ENCODE measurements at places on chromosomes 1 and 21. TPM values are rescaled to one million over a fixed set of nuclear protein-coding genes. Genes with fewer than 3 reads are reported as not detected.

- no peak for DNase-seq
- H3K4me3 ChIP-seq, result no peak overlapping the region
- H3K36me3 ChIP-seq, result no peaks in the 10 kb centered on the region
- no peak overlapping the region for H3K27ac ChIP-seq
- H3K27me3 ChIP-seq, result no peaks in the 10 kb centered on the region
These were observed 561.8 kb upstream of the ADAMTS5 start for GRCh38 chr21:27528697-27529096.

DNA sequence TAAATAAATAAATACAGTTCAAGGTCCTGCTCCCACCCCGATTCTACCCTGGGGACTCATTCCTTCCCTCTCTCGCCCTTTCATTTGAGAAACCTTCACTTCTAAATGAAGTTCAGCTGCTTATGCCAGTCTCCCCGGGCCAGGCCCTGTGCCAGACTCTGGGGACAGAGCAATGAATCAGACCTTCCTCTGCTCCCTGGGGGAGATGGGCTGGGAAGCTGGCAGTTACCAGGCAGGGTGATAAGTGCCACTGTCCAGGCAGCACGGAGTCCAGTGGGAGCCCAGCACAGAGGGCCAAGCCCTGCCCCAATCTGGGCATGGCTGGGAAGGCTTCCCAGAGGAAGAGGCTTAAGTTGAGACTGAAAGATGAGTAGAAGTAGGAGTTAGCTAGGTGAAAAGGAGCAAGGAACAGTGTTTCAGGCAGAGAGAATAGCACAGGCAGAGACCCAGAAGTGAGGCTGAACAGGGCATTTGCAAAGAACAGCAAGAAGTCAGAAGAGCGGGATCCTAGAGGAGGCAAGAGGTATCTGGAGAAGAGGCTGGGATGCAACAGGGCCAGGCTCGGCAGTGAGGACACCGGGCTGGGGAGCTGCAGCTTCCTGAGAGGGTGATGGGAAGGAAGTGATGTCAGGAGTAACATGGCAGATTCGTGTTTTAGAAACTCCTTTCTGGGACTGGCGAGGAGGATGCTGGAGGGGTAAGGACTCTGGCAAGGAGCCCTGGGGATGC, 13.5 kb downstream of the KCNQ4 start:
- no peak for DNase-seq
- H3K4me3 ChIP-seq, result no peak overlapping the region
- no peaks in the 10 kb centered on the region for H3K36me3 ChIP-seq
- H3K4me1 ChIP-seq, result peaks cover 44% of the 10 kb centered on the region

Gene PSMB2
- 117 TPM for total RNA-seq

GRCh38 chr1:107051266-107051665, 5.2 kb upstream of the PRMT6 start:
- no peaks in the 10 kb centered on the region for H3K4me1 ChIP-seq
- H3K4me3 ChIP-seq, result no peak overlapping the region
- no peak for DNase-seq
- H3K27me3 ChIP-seq, result no peaks in the 10 kb centered on the region
- H3K27ac ChIP-seq, result no peak overlapping the region

Gene NUF2
- 28.5 TPM for total RNA-seq

- no peak for DNase-seq
- peaks cover 12% of the 10 kb centered on the region for H3K4me1 ChIP-seq
- no peak overlapping the region for H3K27ac ChIP-seq
- H3K27me3 ChIP-seq, result no peaks in the 10 kb centered on the region
- peaks cover 26% of the 10 kb centered on the region for H3K36me3 ChIP-seq
These were observed 3.3 kb downstream of the MX1 start for GRCh38 chr21:41429305-41429704.

Gene F13B
- total RNA-seq, result not detected

GRCh38 chr1:23718482-23718881, 24.8 kb upstream of the ELOA start:
- H3K27me3 ChIP-seq, result no peaks in the 10 kb centered on the region
- H3K4me1 ChIP-seq, result no peaks in the 10 kb centered on the region
- DNase-seq, result no peak
- H3K4me3 ChIP-seq, result no peak overlapping the region
- H3K36me3 ChIP-seq, result no peaks in the 10 kb centered on the region

DNA sequence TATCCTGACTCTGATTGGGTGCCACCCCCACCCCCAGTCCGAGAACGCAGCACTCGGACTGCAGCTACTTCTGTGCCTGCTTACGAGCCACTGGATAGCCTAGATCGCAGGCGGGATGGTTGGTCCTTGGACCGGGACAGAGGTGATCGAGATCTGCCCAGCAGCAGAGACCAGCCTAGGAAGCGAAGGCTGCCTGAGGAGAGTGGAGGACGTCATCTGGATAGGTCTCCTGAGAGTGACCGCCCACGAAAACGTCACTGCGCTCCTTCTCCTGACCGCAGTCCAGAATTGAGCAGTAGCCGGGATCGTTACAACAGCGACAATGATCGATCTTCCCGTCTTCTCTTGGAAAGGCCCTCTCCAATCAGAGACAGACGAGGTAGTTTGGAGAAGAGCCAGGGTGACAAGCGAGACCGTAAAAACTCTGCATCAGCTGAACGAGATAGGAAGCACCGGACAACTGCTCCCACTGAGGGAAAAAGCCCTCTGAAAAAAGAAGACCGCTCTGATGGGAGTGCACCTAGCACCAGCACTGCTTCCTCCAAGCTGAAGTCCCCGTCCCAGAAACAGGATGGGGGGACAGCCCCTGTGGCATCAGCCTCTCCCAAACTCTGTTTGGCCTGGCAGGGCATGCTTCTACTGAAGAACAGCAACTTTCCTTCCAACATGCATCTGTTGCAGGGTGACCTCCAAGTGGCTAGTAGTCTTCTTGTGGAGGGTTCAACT, 2.1 kb downstream of the RBM15 start:
- H3K27me3 ChIP-seq, result no peaks in the 10 kb centered on the region
- H3K4me3 ChIP-seq, result peak overlapping the region; percentile 80
- no peak for DNase-seq
- H3K36me3 ChIP-seq, result peaks cover 4% of the 10 kb centered on the region

All from CD8-positive, alpha-beta memory T cell (primary cell).